ENCODE measurements at places on chromosomes 2 and 18. TPM values are rescaled to one million over a fixed set of nuclear protein-coding genes. Genes with fewer than 3 reads are reported as not detected.
A peak's percentile ranks its signal among the peaks of the same experiment; 100 is the strongest.

Gene CFAP65
- total RNA-seq, result not detected

Gene REG1A
- total RNA-seq, result not detected

Gene TFPI
- 325 TPM for total RNA-seq

DNA sequence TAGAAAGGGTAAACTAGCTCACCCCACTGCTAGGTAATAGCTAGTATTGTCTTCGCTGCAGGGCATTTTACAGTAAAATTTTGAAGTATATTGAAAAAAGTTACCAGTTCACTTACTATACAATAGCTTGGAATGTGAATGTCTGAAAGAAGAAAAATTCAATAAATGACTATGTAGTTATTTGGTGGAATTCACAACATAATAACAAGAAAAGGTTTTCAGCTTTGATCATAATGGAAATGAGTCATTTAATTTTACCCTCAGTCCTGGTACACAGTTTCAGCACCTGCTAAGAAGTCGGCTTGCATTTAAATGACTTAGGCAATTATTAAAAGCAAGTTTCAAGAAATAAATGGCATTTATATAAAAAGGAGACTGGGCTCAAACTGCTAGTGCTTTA, 90.4 kb downstream of the NUP35 start:
- peaks cover 4% of the 10 kb centered on the region for H3K36me3 ChIP-seq
- no peak overlapping the region for H3K4me3 ChIP-seq
- H3K27ac ChIP-seq, result no peak overlapping the region
- DNase-seq, result no peak
- H3K27me3 ChIP-seq, result no peaks in the 10 kb centered on the region
- no peaks in the 10 kb centered on the region for H3K4me1 ChIP-seq

- peaks cover 27% of the 10 kb centered on the region for H3K27me3 ChIP-seq
- H3K4me3 ChIP-seq, result no peak overlapping the region
- H3K36me3 ChIP-seq, result peaks cover 5% of the 10 kb centered on the region
- H3K27ac ChIP-seq, result no peak overlapping the region
These were observed 253.9 kb upstream of the NXPH2 start for GRCh38 chr2:139034064-139034463.

- H3K4me1 ChIP-seq, result no peaks in the 10 kb centered on the region
- H3K36me3 ChIP-seq, result no peaks in the 10 kb centered on the region
- H3K27me3 ChIP-seq, result peaks cover 25% of the 10 kb centered on the region
- DNase-seq, result no peak
These were observed 401.7 kb upstream of the HS6ST1 start for GRCh38 chr2:128720080-128721022.

DNA sequence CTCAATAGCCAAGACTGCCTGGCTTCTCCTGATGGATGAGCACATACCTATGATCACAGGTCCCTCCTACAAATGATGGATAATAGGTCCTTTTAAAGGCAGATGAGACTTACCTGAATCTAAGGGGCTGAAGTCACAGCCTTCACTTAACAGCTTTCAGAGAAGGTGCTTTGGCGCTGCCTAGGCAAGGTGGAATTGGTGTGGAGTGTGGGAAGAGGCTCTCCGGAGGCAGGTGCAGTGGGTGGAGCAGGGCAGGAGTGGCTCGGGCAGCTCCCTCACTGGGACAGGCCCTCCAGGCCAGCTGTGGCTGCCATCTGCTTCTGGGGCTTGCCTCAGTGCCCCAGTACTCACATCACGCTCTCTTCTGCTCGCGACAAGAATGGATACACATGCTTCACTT, 99.0 kb upstream of the TPO start:
- peaks cover 3% of the 10 kb centered on the region for H3K27me3 ChIP-seq
- H3K27ac ChIP-seq, result no peak overlapping the region
- DNase-seq, result no peak
- H3K4me3 ChIP-seq, result no peak overlapping the region

- H3K36me3 ChIP-seq, result no peaks in the 10 kb centered on the region
- H3K4me3 ChIP-seq, result no peak overlapping the region
- H3K27me3 ChIP-seq, result no peaks in the 10 kb centered on the region
- H3K27ac ChIP-seq, result no peak overlapping the region
These were observed 11.2 kb downstream of the CELF4 start for GRCh38 chr18:37554399-37554787.

DNA sequence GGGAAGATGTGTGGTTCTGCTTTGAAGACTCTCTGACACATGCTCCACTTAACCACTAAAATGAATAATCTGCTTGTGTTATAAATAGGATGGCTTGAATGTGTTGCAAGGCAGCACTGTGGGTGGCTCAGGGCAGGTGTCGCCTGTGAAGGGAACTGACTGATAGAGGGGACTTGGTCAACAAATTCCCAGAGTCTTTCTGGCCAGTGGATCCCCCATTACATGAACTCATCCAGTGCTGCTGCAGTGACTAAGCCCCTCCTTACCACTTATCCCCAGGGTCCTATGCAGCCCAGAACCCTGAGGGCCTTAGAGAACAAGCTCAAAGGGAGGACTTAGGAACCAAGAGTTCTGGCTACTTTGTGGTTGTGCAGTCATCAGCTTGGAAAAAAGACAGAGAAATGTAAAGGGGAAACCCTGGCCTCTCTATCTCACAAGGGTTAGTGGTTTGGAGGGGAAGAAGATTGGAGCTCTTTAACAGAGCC, 226.2 kb upstream of the TNP1 start:
- no peaks in the 10 kb centered on the region for H3K27me3 ChIP-seq
- DNase-seq, result peak; percentile 46
- no peak overlapping the region for H3K27ac ChIP-seq
- peaks cover 9% of the 10 kb centered on the region for H3K4me1 ChIP-seq
- H3K4me3 ChIP-seq, result no peak overlapping the region
- H3K36me3 ChIP-seq, result no peaks in the 10 kb centered on the region

DNA sequence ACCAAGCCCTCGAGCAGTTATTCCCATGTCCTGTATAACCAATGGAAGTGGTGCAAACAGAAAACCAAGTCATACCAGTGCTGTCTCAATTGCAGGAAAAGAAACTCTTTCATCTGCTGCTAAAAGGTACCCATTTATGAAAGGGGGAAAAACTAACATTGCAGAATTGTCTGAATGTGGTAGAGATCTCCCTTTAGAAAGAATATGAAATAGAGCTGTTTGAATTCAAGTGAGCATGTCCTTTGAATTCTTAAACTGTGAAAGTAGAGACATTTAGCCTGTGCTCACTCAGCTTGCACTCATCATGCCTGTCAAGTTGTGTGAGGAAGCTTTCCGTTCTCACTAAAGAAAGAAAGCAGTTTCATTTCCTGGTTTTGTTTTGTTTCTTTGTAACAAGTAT, 87.4 kb downstream of the EML4 start:
- no peaks in the 10 kb centered on the region for H3K27me3 ChIP-seq
- no peak for DNase-seq
- H3K4me1 ChIP-seq, result peaks cover 8% of the 10 kb centered on the region
- no peak overlapping the region for H3K4me3 ChIP-seq

Measured in osteocyte (in vitro differentiated cells).